ENCODE measurements at places on chromosomes 11 and 22.
A peak's percentile ranks its signal among the peaks of the same experiment; 100 is the strongest.

GRCh38 chr11:12200279-12200990 lies 90.0 kb downstream of the MICAL2 start:
- DNase-seq = no peak

GRCh38 chr22:41565403-41566054 lies 4.7 kb downstream of the CSDC2 start:
- DNase-seq = peak; percentile 55

- no peak for DNase-seq
These were observed 855.6 kb downstream of the KCNA4 start for GRCh38 chr11:29161191-29161590.

GRCh38 chr11:107493117-107493516 lies 35.5 kb upstream of the CWF19L2 start:
- DNase-seq = peak; percentile 18

Measured in SW 1271 (cell line).